ENCODE measurements at places on chromosomes 6 and 20. TPM values are rescaled to one million over a fixed set of nuclear protein-coding genes. Genes with fewer than 3 reads are reported as not detected.

The SNAI1 gene
- total RNA-seq, result 1.8 TPM

GRCh38 chr6:32081168-32081990 is 27.8 kb downstream of the TNXB start:
- DNase-seq, result peak; percentile 99

The NDRG3 gene
- total RNA-seq, result 31.2 TPM

DNA sequence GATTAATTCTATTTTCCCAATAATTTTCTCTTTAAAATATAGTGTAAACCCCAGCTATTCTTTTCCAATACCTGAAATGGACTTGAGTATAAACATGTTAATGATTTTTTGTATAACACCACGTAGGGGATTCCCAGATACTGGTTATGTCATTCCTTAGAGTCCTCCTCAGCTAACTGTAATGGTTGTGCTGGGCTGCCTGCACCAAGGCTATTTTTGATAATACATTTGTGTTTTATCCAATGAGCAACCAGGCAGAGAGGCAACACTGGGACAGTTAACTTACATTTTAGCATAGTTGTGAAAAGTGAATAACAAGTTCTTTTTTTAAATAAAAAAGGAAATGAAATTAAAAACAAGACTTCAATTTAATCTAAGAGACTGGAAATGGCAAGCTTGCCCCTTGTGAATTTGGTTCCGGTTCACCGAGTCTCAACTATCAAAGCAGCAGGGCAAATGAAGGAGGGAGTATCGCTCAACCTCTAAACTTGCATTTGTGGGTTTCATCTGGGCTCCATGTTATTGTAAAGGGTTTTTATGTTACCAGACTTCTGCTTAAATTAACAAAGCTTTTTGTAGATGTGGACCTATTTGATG is 18.8 kb upstream of the BACH2 start:
- no peak for DNase-seq

The ZNF335 gene
- 20.3 TPM for total RNA-seq

The PAK5 gene
- not detected for total RNA-seq

The XPO5 gene
- total RNA-seq, result 66.2 TPM

The RAD21L1 gene
- not detected for total RNA-seq

The ZBP1 gene
- total RNA-seq, result not detected

DNA sequence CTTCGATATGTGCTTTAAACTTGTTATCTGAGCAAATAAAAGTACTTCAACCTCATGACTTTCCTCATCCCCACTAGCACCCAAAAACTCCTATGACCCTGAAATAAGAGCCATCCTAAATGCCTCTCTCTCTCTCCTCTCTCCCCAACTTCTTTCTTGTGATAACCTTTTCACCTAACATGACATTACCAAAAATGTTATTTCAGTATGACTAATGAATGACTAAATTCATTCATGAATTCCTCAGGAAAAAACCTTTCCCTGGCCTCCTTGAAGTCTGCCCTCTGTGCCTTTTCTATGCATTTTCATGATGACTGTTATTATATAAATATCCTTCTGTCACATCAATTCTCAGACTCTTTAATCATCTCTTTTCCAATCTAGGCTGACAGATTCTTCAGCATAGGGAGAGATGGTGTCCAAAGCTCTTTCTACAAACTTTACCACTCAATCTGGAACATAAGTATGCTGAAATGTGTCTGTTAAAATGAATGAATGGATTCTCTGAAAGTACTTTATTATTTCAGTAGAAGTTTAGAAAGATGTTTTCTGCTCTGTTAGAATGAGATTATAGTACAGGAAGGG is 114.3 kb upstream of the GGTLC1 start:
- no peak for DNase-seq

DNA sequence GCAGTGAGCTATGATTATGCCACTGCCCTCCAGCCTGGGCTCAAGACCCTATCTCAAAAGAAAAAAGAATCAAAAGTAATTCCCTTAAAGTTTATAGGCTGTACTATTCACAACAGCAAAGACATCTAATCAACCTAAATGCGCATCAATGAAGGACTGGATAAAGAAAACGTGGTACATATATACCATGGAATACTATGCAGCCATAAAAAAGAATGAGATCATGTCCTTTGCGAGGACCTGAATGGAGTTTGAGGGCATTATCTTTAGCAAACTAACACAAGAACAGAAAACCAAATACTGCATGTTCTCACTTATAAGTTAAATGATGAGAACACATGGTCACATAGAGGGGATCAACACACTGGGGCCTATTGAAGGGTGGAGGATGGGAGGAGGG is 16.7 kb downstream of the ZNFX1 start:
- no peak for DNase-seq

- no peak for DNase-seq
Observed at GRCh38 chr6:56527934-56528333, 114.8 kb downstream of the DST start.

GRCh38 chr6:159809149-159809548 is 9.1 kb downstream of the PNLDC1 start:
- no peak for DNase-seq

- DNase-seq, result no peak
Observed at GRCh38 chr6:4615891-4616290, 160.3 kb upstream of the CDYL start.

- DNase-seq, result no peak
Observed at GRCh38 chr6:107308677-107309076, 150.7 kb downstream of the PDSS2 start.

- DNase-seq, result no peak
Observed at GRCh38 chr6:134240665-134241431, 77.1 kb downstream of the SGK1 start.

GRCh38 chr6:150761771-150762170 is 103.7 kb upstream of the MTHFD1L start:
- DNase-seq, result no peak

GRCh38 chr20:59033093-59033492 is 958 bp upstream of the ATP5F1E start:
- DNase-seq, result no peak

- DNase-seq, result peak; percentile 72
Observed at GRCh38 chr20:53708129-53708968, 114.7 kb upstream of the ZNF217 start.

DNA sequence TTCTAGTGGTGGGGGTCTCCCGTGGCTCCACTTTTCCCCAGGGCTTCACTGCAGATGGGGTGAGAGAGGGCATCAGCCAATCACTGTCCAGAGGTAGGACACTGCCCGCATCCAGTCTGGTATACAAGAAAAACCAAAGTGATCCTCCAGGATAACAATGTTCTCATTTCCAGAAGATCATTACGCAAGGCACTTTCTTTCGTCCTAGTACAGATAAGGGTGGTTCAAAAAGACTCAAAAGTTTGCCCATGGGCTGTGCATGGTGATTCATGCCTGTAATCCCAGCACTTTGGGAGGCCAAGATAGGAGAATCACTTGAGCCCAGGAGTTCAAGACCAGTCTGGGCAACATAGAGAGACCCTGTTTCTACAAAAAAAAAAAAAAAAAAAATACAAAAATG is 16.4 kb downstream of the GMDS start:
- DNase-seq, result no peak

DNA sequence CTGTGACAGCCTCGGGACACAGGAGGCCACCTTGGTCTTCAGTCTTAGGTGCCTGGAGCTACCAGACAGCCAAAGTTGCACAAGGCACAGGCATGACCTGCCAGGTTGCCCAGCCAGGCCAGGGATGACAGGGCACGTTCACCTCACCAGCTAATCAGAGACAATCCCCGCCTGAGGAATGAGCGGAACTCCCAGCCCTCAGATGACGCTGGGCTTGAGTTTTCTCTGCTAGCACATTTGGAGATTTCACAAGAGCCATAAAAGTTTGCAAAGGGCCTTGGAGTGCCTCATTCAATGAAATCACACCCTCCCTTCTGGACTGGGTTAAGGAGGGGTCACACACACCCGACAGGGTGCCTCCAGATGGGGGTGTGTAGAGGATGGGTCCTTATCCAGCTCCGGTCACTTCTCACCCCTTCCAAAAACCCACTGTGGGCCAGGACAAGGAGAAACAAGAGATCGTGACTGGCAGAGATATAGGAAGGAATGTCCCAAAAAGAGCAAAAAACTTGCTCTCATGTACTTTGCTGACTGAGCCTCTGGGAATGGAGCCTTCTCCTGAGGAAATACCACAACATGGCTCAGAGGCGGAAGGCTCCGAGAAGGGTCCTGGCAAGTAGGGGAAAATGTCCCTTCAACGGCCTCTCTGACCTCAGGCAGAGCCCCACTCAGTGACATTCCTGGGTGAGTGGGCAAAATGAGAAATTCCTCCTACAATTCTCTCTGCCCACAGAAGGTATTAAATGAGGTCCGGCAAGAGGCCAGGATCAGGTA is 121.6 kb downstream of the ISM1 start:
- no peak for DNase-seq

The TXLNB gene
- total RNA-seq, result 0.59 TPM

- no peak for DNase-seq
Observed at GRCh38 chr6:166906376-166907044, 49.8 kb downstream of the RNASET2 start.

The MATN4 gene
- total RNA-seq, result not detected

GRCh38 chr6:38187811-38188590 is 368.5 kb downstream of the ZFAND3 start:
- DNase-seq, result no peak

GRCh38 chr6:32129297-32130088 is 595 bp downstream of the FKBPL start:
- no peak for DNase-seq

DNA sequence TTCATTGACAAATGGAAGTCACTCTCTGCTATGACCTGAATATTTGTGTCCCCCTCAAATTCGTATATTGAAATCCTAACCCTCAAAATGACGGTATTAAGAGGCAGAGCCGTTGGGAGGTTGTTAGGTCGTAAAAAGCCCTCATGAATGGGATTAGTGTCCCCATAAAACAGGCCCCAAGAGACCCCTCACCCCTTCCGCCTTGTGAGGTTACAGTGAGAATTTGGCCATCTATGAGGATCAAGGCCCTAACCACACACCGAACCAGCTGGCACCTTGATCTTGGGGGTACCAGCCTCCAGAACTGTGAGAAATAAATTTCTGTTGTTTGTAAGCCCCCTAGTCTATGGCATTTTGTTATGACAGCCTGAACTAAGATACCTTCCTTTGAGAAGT is 52.5 kb upstream of the SLC22A16 start:
- no peak for DNase-seq

DNA sequence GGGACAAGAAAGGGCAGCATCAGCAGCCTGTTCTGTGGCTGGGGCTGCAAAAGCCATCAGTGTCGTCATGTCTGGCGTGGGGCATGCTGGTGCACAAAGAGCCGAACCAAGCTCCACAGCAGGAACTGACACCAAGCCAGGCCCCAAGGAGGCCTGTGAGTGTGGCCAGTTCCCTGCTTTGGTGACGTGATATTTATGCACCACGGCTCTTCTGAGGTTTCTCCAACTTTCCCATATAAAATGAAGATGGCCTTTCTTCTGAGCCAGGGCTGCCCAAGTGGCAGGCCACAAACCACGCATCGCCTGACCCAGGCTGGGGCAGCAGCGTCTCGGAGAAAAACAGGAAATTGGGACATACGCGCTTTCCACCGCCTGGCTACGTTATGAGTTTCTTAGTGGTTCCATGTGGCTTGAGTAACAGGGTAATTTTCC is 109.9 kb downstream of the RIN2 start:
- no peak for DNase-seq

DNA sequence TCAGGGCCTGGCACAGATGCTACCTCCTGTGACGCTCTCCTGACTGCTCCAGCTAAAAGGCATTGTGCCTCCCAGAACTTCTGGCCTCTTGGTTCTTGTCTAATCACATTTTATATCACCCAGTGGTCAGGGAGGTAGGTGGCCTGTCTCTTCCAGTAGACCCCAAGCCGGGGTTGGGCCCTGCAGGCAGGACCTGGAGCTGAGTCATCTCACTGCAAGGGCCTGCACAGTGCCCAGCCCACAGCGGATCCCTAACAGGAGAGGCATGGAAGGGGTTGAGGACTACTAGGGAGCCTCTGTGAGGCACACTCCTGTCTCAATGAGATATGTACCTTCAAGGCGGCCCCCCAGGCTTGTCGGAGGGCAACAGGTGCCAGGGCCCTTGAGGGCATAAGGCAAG is 6.4 kb downstream of the LEMD2 start:
- DNase-seq, result peak; percentile 25

The PSMB9 gene
- 29.8 TPM for total RNA-seq

- DNase-seq, result no peak
Observed at GRCh38 chr20:21083825-21084325, 22.3 kb downstream of the LINC00237 start.

The BACH2 gene
- 4.4 TPM for total RNA-seq

DNA sequence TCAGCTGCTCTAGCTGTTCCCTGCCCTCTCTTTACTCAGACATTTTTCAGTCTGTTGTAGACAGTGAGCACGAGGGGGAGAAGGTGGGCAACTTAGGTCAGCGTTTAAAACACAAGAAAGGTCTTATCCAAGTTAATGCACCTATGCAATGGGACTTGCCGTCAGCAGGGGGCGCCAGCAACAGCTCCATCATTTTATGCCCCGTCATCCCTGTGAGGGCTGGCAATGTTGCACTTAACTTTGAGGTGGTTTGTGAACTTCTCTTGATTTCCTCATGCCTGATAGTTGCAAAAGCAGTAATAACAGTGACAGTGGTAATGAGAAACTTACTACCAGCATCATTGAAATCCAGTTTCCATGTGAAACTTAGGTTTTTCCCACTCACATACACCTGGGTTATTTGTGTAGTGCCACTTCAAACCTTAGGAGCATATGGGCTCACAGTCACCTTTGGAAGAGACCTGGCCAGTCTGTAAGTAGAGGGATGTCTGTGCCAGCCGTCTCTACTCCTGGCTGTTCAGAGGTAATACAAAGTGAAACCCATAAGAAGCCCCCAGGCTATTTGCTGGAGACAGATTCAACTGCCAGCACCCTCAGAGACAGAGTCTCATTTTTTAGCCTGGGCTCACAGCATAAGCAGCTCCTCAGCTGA is 44.9 kb upstream of the ID1 start:
- peak; percentile 77 for DNase-seq

DNA sequence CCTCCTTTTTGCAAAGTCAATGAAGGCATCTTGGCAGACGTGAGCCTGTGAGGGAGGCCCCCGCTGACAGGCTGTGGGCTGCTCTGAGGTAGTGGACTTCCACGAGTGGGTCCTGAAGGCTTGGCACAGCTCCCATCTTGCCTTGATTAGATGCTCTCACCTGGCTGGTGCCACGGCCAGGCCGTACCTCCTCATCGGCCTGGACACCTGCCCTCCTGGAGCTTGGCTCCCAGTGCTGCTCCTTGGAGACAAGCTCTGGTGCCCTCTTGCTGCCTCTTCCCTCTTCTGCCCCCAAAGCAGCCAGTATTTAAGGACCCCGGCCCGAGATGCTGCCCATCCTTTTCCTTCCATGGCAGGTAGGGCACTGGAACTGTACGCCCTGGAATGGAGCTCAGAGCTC is 93.5 kb downstream of the ERMARD start:
- peak; percentile 13 for DNase-seq

GRCh38 chr6:19587238-19587942 is 249.8 kb upstream of the ID4 start:
- no peak for DNase-seq

The GSTA2 gene
- not detected for total RNA-seq

All from osteoblast (primary cell).